ENCODE measurements at places on chromosomes 2 and 18.

DNA sequence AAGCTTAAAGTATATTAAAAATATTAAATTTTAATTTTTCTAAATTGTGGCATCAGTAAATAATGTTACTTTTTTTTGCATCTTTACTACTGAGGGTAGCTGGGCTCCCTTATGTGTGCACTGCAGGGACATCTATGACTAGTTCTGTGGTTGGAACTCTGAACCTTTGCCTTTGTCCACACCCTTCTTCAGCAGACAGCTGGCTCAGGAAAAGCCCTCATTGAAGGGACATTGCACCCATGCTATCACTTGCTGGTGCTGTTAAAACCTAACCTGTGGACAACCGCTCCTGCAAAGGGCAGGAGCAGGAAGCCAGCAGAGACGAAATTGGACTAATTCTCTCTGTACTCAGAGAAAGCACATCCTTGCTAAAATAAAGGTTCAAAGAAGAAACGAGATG is 30.1 kb downstream of the MOCOS start:
- no peak for DNase-seq

GRCh38 chr2:216113572-216113971 is 4.4 kb downstream of the XRCC5 start:
- no peak for DNase-seq

GRCh38 chr2:134370655-134371445 is 117.0 kb downstream of the MGAT5 start:
- no peak for DNase-seq

DNA sequence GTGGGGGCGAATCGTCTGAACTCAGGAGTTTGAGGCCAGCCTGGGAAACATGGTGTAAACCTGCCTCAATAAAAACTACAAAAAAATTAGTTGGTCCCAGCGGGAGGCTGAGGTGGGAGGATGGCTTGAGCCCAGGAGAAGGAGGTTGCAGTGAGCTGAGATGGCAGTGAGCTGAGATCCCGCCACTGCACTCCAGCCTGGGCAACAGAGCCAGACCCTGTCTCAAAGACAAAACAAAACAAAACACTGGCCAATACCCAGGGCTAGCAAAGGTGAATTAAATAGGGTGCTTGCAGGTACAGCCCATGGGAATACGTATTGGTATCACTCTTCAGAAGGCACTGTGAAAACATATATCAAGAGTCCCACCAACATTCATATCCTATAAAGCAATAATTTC is 7.0 kb downstream of the ITSN2 start:
- DNase-seq: no peak

DNA sequence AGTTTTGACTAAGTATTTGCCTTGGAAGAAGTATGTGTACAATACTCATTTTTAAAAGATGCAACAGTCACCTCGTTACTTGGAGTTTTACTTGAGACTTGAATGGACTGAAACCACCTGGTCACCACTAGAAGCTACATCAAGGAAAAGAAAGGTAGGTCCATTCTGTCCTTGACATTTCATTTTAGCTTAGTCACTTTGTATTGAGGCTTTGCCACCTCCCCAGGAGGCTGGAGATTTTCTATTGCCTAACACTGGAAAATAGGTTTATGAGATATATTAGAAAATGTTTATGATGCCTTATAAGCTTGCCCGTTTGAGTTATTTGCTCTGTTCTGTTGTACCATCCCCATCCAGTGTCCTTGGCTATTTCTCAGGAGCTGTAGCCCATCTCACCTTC is 107.9 kb upstream of the ETAA1 start:
- DNase-seq: no peak

- no peak for DNase-seq
Observed at GRCh38 chr2:124369181-124369580, 344.1 kb downstream of the CNTNAP5 start.

- DNase-seq: peak; percentile 95
Observed at GRCh38 chr2:205496772-205497171, 185.5 kb upstream of the NRP2 start.

DNA sequence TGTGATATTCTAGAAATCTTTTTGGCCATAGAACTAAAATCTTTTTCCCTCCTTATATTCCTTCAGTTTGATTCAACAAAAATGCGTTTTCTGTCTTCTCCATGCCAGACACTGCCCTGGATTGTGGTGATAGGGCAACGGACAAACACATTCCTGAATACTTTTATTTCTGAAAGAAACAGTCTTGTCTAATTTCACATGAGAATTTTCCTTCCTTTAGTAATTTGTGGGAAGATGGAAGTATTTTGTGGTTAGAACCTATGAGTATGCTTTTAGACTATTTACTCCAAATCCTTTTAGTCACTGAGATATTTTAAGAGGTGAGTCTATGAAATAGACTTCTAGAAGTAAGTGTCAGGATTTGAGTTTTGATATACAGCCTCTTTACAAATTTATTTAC is 49.6 kb downstream of the COL5A2 start:
- DNase-seq: peak; percentile 61

DNA sequence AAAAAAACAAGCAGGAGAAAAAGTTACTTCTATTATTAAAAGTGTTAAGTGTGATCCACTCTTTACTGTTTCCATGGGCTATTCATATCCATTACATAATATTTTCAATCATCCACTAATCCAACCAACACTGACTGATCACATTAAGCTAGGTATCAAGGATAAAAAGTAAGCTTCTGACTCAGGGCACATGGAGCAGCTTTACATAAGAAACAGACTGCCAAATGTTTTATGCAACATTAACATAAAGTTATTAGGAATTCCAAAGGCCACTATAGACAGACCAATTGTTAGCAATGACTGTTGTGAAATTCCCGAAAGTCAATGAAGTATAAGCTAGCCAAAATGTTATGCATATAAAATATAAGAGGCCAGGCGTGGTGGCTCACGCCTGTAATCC is 277.6 kb downstream of the ZEB2 start:
- DNase-seq: no peak

- no peak for DNase-seq
Observed at GRCh38 chr2:59910166-59910565, 643.3 kb downstream of the BCL11A start.

GRCh38 chr2:158091647-158092046 is 10.0 kb upstream of the UPP2 start:
- DNase-seq: no peak

- no peak for DNase-seq
Observed at GRCh38 chr18:27715751-27716150, 461.2 kb downstream of the CDH2 start.

DNA sequence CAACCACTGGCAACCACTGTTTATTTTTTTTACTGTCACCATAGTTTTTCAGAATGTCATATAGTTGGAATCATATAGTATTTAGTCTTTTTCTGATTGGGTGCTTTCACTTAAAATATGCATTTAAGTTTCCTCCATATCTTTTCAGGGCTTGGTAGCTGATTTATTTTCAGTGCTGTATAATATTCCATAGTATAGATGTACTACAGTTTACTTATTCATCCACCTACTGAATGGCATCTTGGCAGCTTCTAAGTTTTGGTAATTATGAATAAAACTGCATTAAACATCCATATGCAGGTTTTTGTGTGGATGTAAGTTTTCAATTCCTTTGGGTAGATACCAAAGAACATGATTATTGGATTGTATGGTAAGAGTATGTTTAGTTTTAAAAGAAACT is 23.0 kb downstream of the CFAP221 start:
- DNase-seq: no peak

GRCh38 chr18:13280070-13280795 is 61.7 kb downstream of the LDLRAD4 start:
- no peak for DNase-seq

Measured in AG04450 (cell line).